PC-9 (cell line): ENCODE measurements at places on chromosomes 11 and 22. TPM values are rescaled to one million over a fixed set of nuclear protein-coding genes. Genes with fewer than 3 reads are reported as not detected.
A peak's percentile ranks its signal among the peaks of the same experiment; 100 is the strongest.

DNA sequence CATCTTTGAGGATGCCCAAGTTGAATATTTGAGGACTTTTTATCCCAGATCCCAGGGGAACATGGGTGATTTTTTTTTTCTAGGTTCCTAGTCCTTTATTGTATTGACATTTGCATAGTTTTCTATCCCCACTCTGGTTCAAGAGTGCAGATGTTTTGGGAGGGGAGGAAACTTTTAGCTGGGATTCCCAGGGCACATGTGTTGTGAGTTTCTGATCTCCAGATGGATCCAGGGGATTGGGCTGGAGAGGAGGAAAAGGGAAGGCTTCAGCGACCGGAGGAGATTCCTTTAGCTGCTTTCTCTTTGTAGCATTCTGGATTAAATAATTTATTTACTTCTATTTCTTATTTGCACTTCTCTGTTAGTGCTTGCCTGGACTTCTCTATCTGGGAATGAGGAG lies 14.7 kb upstream of the SORL1-AS1 start:
- peaks cover 63% of the 10 kb centered on the region for H3K4me1 ChIP-seq
- H3K36me3 ChIP-seq = no peaks in the 10 kb centered on the region
- H3K4me3 ChIP-seq = no peak overlapping the region
- DNase-seq = no peak

- H3K4me1 ChIP-seq = peaks cover 18% of the 10 kb centered on the region
- H3K27ac ChIP-seq = no peak overlapping the region
- H3K27me3 ChIP-seq = 0 out of 2 replicates have a peak, but pooled peaks cover 7% of the 10 kb centered on the region
- no peaks in the 10 kb centered on the region for H3K36me3 ChIP-seq
These were observed 55.8 kb upstream of the THY1 start for GRCh38 chr11:119478711-119479285.

- no peaks in the 10 kb centered on the region for H3K36me3 ChIP-seq
- DNase-seq = no peak
- H3K4me3 ChIP-seq = no peak overlapping the region
- H3K27ac ChIP-seq = no peak overlapping the region
- H3K4me1 ChIP-seq = peaks cover 35% of the 10 kb centered on the region
- H3K27me3 ChIP-seq = no peaks in the 10 kb centered on the region
These were observed 1.8 kb upstream of the TMEM86A start for GRCh38 chr11:18696638-18697225.

- H3K27me3 ChIP-seq = no peaks in the 10 kb centered on the region
- no peak overlapping the region for H3K27ac ChIP-seq
- no peaks in the 10 kb centered on the region for H3K36me3 ChIP-seq
- no peak overlapping the region for H3K4me3 ChIP-seq
- H3K4me1 ChIP-seq = peaks cover 20% of the 10 kb centered on the region
- no peak for DNase-seq
These were observed 125.5 kb downstream of the FBXO7 start for GRCh38 chr22:32600147-32600546.

- H3K4me3 ChIP-seq = no peak overlapping the region
- DNase-seq = no peak
- H3K36me3 ChIP-seq = no peaks in the 10 kb centered on the region
- H3K27ac ChIP-seq = no peak overlapping the region
- H3K4me1 ChIP-seq = no peaks in the 10 kb centered on the region
- peaks cover 88% of the 10 kb centered on the region for H3K27me3 ChIP-seq
These were observed 168.4 kb downstream of the IGLL1 start for GRCh38 chr22:23411739-23412138.

GRCh38 chr11:101104716-101105115 lies 24.9 kb downstream of the PGR start:
- H3K27ac ChIP-seq = no peak overlapping the region
- H3K27me3 ChIP-seq = no peaks in the 10 kb centered on the region
- no peaks in the 10 kb centered on the region for H3K4me1 ChIP-seq
- H3K4me3 ChIP-seq = no peak overlapping the region
- no peak for DNase-seq
- no peaks in the 10 kb centered on the region for H3K36me3 ChIP-seq

DNA sequence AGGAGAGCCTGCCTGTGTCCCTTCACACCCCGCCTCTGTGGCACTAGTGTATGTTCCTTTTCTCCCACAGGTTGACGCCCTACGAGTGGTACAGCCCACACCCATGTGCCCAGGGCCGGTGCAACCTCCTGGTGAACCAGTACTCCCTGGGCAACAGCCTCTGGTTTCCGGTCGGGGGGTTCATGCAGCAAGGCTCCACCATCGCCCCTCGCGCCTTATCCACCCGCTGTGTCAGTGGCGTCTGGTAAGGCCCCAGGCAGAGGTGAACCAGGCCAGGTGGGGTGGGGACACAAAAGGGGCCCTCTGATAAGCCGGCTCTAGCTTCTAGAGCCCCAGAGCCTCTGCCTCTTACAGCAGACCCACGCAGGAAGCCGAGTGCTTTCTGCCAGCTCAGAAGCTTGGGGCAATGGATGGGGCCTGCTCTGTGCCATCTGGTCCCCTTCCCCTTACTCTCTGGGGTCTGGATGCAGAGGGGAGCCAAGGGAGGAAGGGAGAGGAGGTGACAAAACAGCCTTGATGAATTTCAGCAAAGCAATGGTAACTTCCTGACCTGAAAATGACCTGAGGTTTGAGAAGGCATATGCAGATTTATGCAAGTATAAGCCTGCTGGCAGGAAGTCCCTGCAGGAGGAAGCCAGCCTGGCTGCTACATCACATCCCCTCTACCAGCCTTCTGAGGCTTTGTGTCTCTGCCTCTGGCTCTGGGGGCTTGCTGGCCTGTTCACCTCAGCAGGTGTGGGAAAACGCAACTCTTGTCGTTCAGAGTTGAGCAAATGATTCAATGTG lies 67.0 kb upstream of the TBCEL start:
- H3K4me1 ChIP-seq = 0 out of 2 replicates have a peak, but pooled peaks cover 4% of the 10 kb centered on the region
- no peak overlapping the region for H3K27ac ChIP-seq
- no peak for DNase-seq
- no peaks in the 10 kb centered on the region for H3K36me3 ChIP-seq
- H3K27me3 ChIP-seq = peaks cover 67% of the 10 kb centered on the region

- H3K36me3 ChIP-seq = no peaks in the 10 kb centered on the region
- H3K4me1 ChIP-seq = no peaks in the 10 kb centered on the region
- no peak overlapping the region for H3K27ac ChIP-seq
- no peak overlapping the region for H3K4me3 ChIP-seq
- H3K27me3 ChIP-seq = no peaks in the 10 kb centered on the region
- DNase-seq = no peak
These were observed 107.0 kb downstream of the FAM76B start for GRCh38 chr11:95682552-95682951.

DNA sequence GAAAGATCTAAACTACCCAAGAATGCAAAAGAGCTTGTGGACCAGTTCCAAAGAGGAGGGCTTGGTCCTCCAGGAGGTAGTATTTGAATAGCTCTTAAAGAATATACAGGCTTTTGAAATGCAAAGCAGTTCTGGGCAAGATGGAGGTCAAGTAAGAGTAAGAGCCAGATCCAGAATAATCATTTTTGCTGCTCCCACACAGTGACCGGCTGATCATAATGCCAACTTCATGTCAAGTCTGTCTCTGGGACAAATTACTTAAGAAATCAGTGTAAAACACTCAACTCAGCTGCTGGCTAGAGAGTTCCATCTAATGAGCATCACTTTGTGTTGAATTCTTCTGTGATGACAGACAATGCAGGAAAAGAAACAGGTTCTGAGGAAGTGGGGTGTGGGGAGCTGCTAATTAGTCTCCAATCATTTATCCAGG lies 250.9 kb upstream of the NARS2 start:
- H3K27me3 ChIP-seq = peaks cover 46% of the 10 kb centered on the region
- H3K4me3 ChIP-seq = no peak overlapping the region
- no peaks in the 10 kb centered on the region for H3K36me3 ChIP-seq

DNA sequence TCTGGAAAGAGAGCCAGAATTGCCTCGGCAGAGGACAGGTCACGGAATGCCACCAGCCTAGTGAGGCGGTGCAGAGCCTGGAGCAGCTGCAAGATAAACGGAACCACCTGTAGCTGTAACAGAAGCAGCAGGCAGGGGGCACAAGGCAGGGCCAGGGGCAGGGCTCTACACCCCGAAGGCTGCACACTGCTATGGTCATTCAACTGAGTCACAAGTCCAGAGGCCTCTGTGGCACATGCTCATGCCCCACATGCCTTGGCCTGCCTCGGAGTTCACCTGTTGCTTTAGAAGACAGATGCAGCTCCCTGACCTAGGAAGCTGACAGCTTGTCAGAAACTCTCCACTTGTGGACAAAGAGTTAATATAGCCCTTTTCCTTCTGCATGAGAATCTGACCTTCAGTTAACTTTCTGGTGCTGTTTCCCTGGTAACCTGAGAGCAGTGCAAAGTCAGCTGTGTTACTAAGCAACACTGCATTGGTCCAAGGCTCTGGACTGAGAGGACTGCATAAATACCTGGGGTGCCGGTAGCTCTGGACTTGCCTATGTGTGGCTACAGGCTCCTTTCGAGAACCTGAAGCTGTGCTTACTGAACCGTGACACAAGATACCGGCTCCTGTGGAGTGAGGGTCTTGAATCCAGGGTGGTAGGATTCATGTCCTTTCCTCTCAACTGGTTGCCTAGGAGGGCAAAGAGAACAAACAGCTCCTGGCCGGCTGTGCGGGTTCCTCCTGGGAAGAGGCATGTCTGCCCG lies 10.5 kb downstream of the COMMD9 start:
- H3K4me1 ChIP-seq = no peaks in the 10 kb centered on the region
- H3K27me3 ChIP-seq = no peaks in the 10 kb centered on the region
- DNase-seq = no peak
- H3K27ac ChIP-seq = no peak overlapping the region
- no peaks in the 10 kb centered on the region for H3K36me3 ChIP-seq

- DNase-seq = no peak
- no peaks in the 10 kb centered on the region for H3K4me1 ChIP-seq
- no peak overlapping the region for H3K27ac ChIP-seq
- 0 out of 2 replicates have a peak, but pooled peaks cover 14% of the 10 kb centered on the region for H3K27me3 ChIP-seq
These were observed 251.8 kb upstream of the KIRREL3 start for GRCh38 chr11:127252321-127252720.

DNA sequence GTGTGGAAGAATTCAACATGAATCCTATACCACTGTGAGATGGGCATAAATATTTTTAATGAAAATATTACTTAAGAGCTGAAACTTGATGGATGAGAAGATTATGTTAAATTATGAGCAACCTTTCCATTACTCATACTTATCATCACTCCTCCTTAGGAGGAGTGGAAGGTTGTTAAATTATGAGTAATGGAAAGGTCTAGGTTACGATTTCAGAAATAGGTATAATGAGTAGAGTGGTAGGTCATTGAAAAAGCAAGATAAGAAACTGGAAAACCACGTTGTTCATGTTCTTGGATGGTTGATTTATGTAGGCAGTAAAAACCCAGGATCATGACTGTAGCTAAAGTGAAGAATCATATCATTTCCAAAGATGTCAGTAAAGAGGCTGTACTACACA lies 973.2 kb upstream of the RAG2 start:
- H3K4me3 ChIP-seq = no peak overlapping the region
- H3K27me3 ChIP-seq = no peaks in the 10 kb centered on the region
- no peak overlapping the region for H3K27ac ChIP-seq
- H3K36me3 ChIP-seq = no peaks in the 10 kb centered on the region
- no peaks in the 10 kb centered on the region for H3K4me1 ChIP-seq

- no peaks in the 10 kb centered on the region for H3K4me1 ChIP-seq
- no peak overlapping the region for H3K27ac ChIP-seq
- 0 out of 2 replicates have a peak, but pooled peaks cover 11% of the 10 kb centered on the region for H3K27me3 ChIP-seq
- no peak for DNase-seq
- no peaks in the 10 kb centered on the region for H3K36me3 ChIP-seq
- no peak overlapping the region for H3K4me3 ChIP-seq
These were observed 23.0 kb downstream of the SERPING1 start for GRCh38 chr11:57620467-57620866.

DNA sequence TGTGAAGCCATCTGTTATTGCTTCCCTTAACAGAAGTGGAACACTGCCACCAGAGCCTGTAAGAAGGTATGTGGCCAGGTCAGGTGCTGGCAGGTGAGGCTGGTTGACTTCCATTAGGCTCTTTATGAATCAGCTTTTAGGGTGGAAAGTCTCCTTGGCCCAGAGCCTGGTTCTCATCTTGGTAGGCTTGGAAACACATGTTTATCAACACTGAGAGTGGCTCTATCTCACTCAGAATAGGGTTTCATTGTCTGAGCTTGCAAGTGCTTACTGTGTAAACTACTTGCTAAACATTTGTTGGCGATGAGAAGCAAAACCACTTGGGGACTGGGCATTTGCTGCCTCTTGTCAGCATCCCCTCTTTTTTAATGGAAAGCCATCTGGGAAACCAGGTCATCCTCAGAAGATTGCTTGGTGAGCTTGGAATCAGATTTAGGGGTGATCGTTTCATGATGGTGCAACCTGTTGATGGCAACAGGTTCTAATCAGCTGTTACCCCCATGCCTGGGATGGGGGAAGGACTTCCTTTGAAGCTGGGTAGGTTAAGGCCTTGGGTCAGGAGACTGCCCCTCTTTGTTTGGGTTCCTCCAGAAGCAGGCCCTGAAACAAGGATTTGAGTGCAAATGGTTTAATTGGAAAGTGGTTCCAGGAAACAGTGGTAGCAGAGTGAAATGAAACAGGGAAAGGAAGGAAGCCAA lies 75.0 kb upstream of the AMPD3 start:
- H3K36me3 ChIP-seq = no peaks in the 10 kb centered on the region
- H3K4me1 ChIP-seq = no peaks in the 10 kb centered on the region; the same call in 1 of the 2 replicates
- H3K4me3 ChIP-seq = no peak overlapping the region

- H3K27me3 ChIP-seq = no peaks in the 10 kb centered on the region
- H3K4me1 ChIP-seq = no peaks in the 10 kb centered on the region
- H3K36me3 ChIP-seq = no peaks in the 10 kb centered on the region
These were observed 155.0 kb upstream of the NCAM1 start for GRCh38 chr11:112806256-112806655.

- no peak overlapping the region for H3K4me3 ChIP-seq
- H3K27ac ChIP-seq = no peak overlapping the region
- H3K4me1 ChIP-seq = no peaks in the 10 kb centered on the region
- no peaks in the 10 kb centered on the region for H3K36me3 ChIP-seq
- no peak for DNase-seq
These were observed 129.4 kb upstream of the PAX6 start for GRCh38 chr11:31940371-31941037.

GRCh38 chr11:35163209-35163608 lies 24.2 kb downstream of the CD44 start:
- H3K27ac ChIP-seq = peak overlapping the region; percentile 94
- H3K27me3 ChIP-seq = no peaks in the 10 kb centered on the region

- H3K27me3 ChIP-seq = no peaks in the 10 kb centered on the region
- H3K4me1 ChIP-seq = no peaks in the 10 kb centered on the region
- no peaks in the 10 kb centered on the region for H3K36me3 ChIP-seq
- H3K4me3 ChIP-seq = no peak overlapping the region
- DNase-seq = no peak
These were observed 17.7 kb downstream of the RBFOX2 start for GRCh38 chr22:36010882-36011281.

FBLN1 gene
- total RNA-seq = 158 and 167 TPM in 2 replicates

PHF21A gene
- 45.6 and 54.3 TPM in 2 replicates for total RNA-seq

SCN3B gene
- not detected in 2 replicates for total RNA-seq

IL10RA gene
- not detected in 2 replicates for total RNA-seq

OR52I2 gene
- total RNA-seq = not detected in 2 replicates

CDCA5 gene
- total RNA-seq = 86.4 and 97.8 TPM in 2 replicates
